ENCODE measurements at places on chromosomes 4 and X.

GRCh38 chr4:76597423-76597979, 162.5 kb downstream of the SHROOM3 start:
- no peak for DNase-seq

- DNase-seq: no peak
Measured at GRCh38 chr4:150986085-150986484, 29.0 kb downstream of the LRBA start.

GRCh38 chr4:165383591-165384073, 4.8 kb downstream of the CPE start:
- no peak for DNase-seq

GRCh38 chr4:147732518-147733235, 789 bp downstream of the ARHGAP10 start:
- no peak for DNase-seq

- no peak for DNase-seq
Measured at GRCh38 chr4:12120968-12121367, 692.3 kb upstream of the HS3ST1 start.

DNA sequence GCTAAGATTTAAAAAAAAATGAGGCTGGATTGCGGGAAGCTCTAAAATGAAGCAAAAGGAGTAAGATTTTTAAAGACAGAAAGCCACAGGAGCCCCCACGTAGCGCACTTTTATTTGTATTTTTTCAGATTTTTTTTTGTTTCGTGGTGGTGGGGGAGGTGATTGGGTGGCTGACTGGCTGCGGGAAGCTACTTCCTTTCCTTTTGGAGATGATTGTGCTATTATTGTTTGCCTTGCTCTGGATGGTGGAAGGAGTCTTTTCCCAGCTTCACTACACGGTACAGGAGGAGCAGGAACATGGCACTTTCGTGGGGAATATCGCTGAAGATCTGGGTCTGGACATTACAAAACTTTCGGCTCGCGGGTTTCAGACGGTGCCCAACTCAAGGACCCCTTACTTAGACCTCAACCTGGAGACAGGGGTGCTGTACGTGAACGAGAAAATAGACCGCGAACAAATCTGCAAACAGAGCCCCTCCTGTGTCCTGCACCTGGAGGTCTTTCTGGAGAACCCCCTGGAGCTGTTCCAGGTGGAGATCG, 908 bp downstream of the PCDH10 start:
- no peak for DNase-seq

DNA sequence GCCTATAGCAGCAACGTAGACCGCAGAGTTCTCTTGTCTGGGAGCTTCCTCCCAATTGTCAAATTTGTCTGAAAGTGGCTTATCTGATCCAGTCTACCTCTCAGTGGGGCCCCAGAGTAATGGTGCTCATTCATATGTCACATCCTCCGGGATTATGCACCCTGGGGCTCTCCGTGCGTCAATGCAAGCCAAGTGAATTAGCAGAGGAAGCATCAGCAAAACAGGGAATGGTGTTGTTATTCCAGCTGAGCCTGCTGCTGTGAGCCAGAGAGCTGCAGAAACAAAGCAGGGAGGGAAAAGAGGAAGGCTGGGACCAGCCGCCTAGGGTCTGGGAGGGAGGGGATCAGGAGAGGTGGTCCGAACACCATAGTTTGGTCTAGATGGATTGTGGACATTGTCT, 95.2 kb downstream of the CLNK start:
- no peak for DNase-seq

GRCh38 chr4:646460-646859, 21.1 kb downstream of the PDE6B start:
- no peak for DNase-seq

DNA sequence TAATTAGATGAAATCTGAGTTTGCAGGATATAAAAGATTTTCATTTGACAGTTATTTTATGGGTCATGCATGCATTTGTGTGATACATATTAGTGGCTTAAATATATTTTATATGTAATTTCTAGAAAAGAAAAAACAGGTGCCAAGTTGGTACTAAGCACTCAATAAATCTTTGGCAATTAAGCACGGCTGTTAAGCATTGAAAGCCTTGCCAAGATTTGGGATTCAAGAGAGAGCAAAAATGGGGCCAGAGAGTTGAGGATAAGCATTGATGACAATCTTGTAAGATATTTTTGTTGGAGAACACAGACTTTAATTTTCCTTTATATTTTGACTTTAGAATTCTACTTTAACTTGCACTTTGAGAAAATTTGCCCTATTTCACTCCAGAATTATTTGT, 249.8 kb upstream of the MAD2L1 start:
- DNase-seq: no peak

DNA sequence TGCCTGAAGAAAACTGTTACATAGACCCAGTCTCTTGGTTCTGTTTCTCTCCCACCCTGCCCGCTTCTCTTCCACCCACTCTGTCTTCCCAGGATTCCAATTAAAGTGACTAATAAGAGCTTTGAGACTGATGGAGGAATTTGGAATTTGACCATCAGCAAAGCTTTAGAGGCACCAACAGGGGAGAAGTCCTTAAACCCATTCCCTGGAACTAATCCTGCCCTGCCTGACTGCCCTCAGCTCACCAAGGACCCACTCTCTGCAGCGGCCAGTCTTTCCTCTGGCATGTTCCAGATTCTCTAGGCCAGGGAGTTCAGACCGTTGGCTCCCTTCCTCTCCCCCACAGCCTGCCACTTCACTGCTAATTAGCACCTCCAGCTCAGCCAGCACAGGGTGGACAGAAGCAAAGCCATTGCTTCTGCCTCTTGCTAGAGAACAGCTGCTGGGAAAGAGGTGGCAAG, 23.9 kb downstream of the SCD5 start:
- DNase-seq: no peak

DNA sequence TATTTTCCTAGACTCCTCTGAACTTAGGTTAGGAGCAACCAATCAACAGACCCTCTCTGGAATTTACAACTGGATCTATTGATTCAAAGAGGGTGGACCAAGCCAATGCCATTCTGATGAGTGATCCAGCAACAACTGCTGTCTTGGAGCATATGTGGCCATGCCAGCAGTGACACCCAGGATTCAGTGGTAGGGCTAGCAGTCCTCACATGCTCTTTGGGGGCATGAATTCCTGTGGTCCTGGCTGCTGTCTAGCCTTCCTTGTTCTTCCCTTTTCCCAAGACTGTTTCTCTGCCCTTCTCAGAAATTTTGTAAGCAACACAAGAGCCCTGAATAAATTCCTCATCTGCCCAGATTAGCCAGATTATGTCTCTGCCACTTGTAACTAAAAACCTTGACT, 61.5 kb upstream of the GATB start:
- no peak for DNase-seq

- DNase-seq: no peak
Measured at GRCh38 chr4:138056541-138056940, 185.6 kb downstream of the SLC7A11 start.

DNA sequence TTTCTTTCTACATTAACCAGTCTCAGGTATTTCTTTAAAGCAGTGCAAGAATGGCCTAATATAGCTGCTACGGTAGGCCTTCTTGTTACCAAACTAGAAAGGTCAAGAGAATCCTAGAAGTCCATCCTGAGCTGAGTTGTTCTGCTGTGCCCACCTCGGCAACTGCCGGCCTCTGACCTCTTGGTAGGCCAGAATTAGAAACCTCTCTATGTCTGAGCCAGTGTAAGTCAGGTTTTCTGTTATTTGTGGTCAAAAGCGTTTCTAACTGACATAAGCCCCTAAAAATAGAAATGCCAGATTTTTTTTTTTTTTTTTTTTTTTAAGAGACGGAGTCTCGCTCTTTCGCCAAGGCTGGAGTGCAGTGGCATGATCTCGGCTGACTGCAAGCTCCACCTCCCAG, 43.1 kb downstream of the SOWAHB start:
- DNase-seq: no peak

DNA sequence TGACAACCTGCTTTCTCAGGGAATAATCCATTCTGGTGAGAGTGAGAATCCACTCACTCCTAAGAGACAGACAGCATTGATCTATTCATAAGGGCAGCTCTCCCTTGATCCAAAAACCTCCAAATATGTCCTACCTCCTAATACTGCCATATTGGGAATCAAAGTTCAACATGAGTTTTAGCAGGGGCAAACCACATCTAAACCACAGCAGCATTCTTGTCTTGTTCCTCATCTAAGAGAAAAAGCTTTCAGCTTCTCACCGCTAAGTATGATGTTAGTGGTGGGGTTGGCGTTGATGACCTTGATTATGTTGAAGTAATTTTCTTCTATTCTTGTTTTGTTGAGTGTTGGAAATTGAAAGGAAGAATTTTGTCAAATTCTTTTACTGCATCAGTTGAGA, 69.6 kb downstream of the SERTM2 start:
- no peak for DNase-seq

GRCh38 chr4:40363945-40364344, 28.8 kb downstream of the CHRNA9 start:
- no peak for DNase-seq

DNA sequence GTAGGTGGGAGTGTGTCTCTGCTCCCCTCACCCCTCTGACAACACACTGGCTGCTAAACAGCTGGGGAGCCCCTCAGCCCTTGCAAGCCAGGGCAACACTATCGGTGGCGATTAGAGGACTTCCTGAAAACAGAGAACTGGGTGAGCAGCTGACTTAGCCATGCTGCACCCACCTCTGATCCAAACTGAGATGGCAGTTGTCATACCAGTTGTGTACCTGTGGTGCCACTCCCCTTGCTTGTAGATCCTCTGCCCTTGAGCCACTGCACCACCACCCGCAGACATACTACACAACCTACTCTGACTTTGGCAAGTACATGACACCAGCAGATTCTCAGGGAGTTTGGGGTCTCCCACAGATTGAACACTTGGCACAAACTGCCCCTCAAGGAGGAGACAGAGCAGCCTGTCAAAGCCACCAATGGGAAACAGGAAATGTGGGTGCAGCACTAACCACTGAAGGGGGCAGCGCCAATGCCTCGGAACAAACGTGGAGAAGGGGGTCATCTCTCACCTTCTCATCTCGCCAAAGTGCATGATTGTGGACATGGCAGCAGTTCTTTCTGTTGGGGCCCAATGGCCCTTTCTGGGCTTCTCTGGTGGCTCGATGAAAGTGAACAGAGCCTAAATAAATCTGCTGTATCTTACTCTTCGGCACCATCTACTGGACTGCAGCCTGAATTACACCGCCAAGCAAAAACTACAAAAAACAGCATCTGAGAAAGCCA, 119.8 kb downstream of the NEK1 start:
- DNase-seq: no peak

- DNase-seq: no peak
Measured at GRCh38 chrX:42837747-42838146, 59.8 kb upstream of the PPP1R2C start.

DNA sequence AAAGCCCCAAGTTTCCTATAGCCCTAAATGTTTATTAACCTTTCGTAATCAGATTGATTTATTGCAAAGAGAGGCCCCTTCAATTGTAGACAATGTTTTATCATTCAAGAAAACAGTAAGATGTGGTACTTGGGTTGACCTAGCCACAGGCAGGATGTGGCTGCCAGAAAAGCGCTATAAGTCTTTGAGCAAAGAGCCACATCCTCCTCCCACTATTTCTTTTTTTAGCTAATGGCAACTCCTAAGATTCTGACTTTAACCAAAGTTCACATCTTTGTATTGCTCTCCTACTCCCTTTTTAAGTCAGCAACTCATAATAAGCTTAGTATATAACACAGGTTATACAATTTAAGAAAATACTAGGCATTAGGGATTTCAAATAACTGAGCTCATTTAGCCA, 70.7 kb upstream of the PPP3CA start:
- DNase-seq: no peak

Data from 8988T (cell line).